ENCODE measurements at places on chromosomes 4 and X. TPM values are rescaled to one million over a fixed set of nuclear protein-coding genes. Genes with fewer than 3 reads are reported as not detected.

DNA sequence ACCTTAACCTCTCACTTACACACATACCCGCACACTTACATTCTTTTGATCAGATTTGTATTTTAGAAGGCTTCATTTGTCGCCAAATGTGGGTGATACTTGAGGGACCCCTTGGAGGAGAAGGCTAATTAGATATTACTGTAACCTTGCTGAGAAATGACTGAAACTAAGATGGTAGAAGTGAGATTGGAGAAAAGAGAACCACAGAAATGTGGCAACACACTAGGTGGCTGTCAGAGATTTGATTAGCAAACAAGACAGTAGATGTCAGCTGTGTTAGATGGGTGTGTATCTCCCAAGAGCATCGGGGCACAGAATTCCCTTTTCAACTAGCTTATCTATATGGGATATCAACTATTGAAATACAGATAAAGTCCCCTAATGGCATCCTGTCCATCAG is 149.3 kb upstream of the FABP2 start:
- no peak for DNase-seq
- H3K4me3 ChIP-seq, result no peak overlapping the region
- no peaks in the 10 kb centered on the region for H3K27me3 ChIP-seq

DNA sequence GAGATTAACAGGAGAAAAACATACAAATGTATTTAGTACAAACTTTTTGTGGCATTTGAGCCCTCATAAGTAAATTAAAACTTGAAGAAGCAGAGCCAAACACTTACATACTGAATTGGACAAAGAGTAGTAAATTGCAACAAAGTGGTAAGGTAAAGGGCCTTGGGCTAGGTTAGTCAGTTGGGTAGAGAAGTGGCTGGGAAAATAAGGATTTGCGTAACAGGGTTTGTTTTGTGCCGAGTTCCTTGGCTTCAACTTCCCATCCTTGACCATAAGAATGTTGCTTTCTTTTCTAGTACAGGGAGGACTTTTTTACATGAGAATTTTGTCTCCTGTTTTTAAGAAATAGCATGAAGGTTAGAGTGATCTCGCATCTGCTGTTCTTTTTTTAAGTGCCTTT is 33.3 kb upstream of the DSPP start:
- H3K36me3 ChIP-seq, result no peaks in the 10 kb centered on the region
- no peak overlapping the region for H3K27ac ChIP-seq
- DNase-seq, result no peak
- no peak overlapping the region for H3K4me3 ChIP-seq

DNA sequence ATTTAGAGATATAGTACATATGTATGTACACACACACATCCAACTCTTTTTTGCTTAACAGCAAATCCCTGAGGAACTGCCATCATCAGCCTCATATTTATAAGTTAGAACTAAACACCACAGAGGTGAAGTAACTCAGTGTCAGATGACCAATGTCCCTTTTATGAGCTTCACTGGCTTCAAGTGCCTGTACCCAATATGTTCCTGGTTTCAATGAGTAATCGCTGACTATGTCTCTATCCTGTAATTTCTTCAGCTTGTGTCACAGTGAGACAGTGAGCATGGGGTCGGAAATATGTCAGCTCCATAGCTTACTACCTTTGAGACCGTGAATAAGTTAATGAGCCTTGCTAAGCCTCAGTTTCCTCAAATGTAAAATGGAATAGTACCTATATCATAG is 136.2 kb upstream of the RASGEF1B start:
- H3K4me3 ChIP-seq, result no peak overlapping the region
- no peaks in the 10 kb centered on the region for H3K36me3 ChIP-seq
- DNase-seq, result no peak
- no peaks in the 10 kb centered on the region for H3K4me1 ChIP-seq

DNA sequence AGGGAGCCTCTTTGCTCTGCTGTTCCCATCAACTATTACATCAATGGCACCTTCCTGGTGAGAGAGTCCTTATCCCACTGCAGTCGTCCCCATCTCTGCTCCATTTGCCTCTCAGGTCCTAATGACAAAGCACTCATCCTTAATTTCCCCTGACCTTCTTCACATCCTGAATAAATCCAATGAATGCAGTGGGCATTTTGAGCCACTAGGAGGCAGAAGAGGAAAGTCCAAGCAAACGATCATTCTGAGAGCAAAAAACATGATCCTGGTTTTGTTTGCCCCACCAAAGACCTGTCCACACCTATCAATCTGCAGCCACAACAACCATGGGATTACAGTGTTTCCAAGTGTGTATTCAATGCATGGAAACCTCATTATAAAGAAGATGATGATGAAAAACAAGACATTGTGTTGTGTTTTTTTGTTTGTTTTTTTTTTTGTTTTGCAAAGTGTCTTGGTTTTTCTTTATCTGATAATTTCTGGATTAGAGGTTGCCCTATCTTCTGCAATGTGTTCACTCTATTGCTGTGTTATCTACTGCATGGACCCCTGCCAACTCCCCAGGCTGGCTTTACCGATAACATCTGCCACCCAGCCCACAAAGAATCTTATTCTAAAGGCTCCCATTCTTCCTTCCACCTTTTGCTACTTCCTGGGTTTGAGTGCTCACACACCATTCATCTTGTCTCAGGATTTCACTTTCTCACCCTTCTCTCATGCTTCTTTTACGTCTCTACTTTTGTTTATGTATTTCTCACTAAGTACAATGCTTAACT is 207.2 kb downstream of the NLGN4X start:
- H3K4me3 ChIP-seq, result no peak overlapping the region
- DNase-seq, result no peak
- H3K27ac ChIP-seq, result no peak overlapping the region

- no peak overlapping the region for H3K27ac ChIP-seq
- DNase-seq, result no peak
- H3K36me3 ChIP-seq, result no peaks in the 10 kb centered on the region
- H3K4me1 ChIP-seq, result no peaks in the 10 kb centered on the region
Measured at GRCh38 chrX:44935640-44936039, 62.7 kb downstream of the KDM6A start.

GRCh38 chr4:21678711-21679110 is 269.9 kb downstream of the KCNIP4 start:
- H3K27me3 ChIP-seq, result peaks cover 3% of the 10 kb centered on the region
- no peaks in the 10 kb centered on the region for H3K36me3 ChIP-seq
- H3K27ac ChIP-seq, result no peak overlapping the region

- no peak for DNase-seq
- H3K4me3 ChIP-seq, result no peak overlapping the region
- no peaks in the 10 kb centered on the region for H3K27me3 ChIP-seq
- no peaks in the 10 kb centered on the region for H3K36me3 ChIP-seq
- peak overlapping the region; percentile 59 for H3K27ac ChIP-seq
- peaks cover 36% of the 10 kb centered on the region for H3K4me1 ChIP-seq
Measured at GRCh38 chr4:100988876-100989275, 358.4 kb downstream of the PPP3CA start.

DNA sequence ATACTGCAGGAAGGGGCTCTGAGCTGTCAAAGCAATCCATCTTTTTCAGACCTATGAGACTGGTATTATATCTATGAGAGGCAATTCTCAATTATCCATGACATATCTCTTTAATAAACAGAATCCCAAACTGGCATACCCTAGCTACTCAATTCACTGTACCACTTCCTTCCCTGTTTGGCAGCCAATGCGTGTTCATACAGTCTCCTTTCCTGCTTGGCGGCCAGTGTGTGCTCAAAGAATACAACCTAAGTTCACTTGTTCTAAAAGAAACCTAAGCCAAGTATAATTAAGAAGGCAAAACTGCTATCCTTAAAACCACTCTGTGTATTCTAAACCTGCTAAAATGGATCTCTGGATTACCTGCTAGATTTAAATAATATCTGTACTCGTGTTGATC is 38.3 kb downstream of the ARHGEF9 start:
- peaks cover 67% of the 10 kb centered on the region for H3K4me1 ChIP-seq
- no peaks in the 10 kb centered on the region for H3K36me3 ChIP-seq
- no peak for DNase-seq
- no peaks in the 10 kb centered on the region for H3K27me3 ChIP-seq
- no peak overlapping the region for H3K4me3 ChIP-seq

DNA sequence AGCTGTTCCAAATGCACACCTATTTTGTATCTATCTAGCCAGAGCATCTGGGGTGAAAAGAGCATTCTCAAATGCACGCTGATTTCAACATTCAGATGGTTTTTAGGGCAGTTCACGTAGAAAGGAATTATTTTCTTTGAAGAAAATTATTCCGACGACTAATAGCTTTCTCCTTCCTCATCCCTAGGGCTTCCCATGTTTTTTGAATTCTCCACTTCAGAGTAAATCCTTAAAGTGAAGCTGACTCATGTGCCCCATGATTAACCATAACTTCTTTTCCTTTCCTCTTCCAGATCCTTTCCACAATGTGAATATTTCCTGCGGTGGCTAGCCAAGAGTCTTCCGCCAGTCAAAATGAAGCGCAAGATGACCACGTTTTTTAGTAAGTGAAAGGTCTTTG is 86.7 kb upstream of the PDHA1 start:
- no peak overlapping the region for H3K4me3 ChIP-seq
- no peaks in the 10 kb centered on the region for H3K4me1 ChIP-seq
- H3K27me3 ChIP-seq, result peaks cover 4% of the 10 kb centered on the region
- no peak overlapping the region for H3K27ac ChIP-seq
- no peak for DNase-seq

GRCh38 chr4:65670331-65671031 is at the start of gene EPHA5:
Gene EPHA5 (minus strand): TSS chr4:65670489. CDS start chr4:65669742, 747 bp downstream.
- H3K4me3 ChIP-seq, result peak within 1 kb of the TSS; percentile 95
- H3K27ac ChIP-seq, result peak within 1 kb of the TSS; percentile 97
- peaks cover 53% of the 10 kb centered on the region for H3K4me1 ChIP-seq
- peaks cover 16% of the 10 kb centered on the region for H3K36me3 ChIP-seq
- H3K27me3 ChIP-seq, result no peaks in the 10 kb centered on the region

DNA sequence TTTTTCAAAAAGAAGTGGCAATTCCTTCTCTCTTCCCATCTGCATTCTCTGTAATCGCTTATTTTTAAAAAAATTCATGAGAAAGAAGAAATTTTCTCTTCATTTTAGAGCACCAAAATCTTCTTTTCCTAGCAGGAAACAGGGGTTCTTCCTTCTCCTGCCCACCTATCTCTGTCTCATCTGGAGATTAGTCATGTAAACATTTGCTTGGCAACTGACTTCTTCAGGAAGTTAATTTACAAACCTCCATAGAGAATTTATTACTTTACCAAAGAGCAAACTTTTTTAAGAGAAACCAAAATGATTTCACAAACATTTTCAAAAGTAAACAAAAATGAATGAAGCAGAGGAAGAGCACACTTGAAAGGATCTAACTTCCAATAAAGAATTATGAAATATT is 13.5 kb downstream of the TTC29 start:
- H3K4me1 ChIP-seq, result no peaks in the 10 kb centered on the region
- H3K27me3 ChIP-seq, result peaks cover 52% of the 10 kb centered on the region
- DNase-seq, result no peak
- H3K36me3 ChIP-seq, result no peaks in the 10 kb centered on the region
- no peak overlapping the region for H3K4me3 ChIP-seq

- H3K36me3 ChIP-seq, result no peaks in the 10 kb centered on the region
- no peak overlapping the region for H3K27ac ChIP-seq
- H3K27me3 ChIP-seq, result peaks cover 7% of the 10 kb centered on the region
- DNase-seq, result no peak
Measured at GRCh38 chrX:69195192-69195591, 29.9 kb upstream of the PJA1 start.

DNA sequence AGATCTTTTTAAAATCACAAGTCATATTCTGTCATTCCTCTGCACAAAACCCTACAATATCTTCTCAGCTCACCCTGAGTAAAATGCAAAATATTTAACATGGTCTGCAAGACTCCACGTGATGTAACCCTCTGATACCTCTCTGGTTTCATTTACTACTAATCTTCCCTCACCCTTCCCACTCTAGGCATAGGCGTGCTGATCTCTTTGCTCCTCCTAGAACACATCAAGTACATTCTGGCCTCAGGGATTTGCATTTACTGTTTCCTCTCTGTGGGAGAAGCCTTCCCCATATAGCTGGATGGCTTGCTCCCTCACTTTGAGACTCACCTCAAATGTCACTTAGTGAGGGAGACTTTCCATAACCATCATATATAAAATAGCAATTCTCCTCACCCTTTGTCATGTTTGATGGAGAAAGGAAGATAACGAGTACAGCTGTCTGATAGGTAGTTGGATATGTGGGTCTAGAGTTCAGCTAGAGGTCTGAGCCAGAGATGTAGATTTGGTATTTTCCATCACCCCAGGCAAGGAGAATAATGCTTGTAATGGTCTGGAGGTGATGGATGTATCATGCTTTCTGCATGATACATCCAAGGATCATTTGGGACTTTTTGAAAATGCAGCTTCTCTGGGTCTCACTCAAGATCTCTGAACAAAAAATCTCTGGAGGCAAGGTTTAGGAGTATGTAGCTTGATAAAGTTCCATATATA is 123.9 kb upstream of the VAMP7 start:
- H3K27ac ChIP-seq, result no peak overlapping the region
- no peak overlapping the region for H3K4me3 ChIP-seq
- H3K36me3 ChIP-seq, result no peaks in the 10 kb centered on the region

DNA sequence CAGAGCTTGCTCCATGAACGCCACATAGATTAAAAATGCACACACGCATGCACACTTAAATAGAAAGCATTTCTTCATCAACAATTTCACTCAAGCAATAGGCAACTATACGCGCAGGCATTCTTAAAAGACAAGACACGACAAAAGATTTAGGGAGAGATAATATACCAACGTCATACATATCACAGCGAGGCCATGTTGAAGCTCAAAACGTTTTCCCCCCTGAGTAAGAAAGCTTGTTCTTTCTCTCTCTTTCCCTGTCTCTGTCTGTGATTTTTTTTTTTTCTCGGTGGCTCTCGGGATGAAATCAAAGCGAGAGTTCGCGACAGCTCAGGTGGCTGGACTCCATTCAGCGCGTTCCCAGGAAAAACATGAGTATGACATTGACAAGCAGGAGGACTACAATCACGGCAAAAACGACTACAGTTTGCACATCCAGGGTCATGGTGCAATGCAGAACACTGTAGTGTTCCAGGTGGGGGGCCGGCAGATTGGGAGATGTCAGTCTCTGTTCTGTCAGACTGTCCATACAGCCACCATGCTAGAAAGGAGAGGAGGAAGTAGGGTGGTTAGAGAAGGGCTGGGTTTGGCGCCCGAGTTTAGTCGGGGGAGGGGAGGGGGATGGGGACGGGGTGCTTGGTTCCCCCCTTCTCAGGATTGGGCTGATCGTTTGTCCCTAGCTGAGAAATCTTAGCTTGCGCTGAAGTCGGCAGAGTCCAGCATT is 30.7 kb downstream of the ARHGEF9 start:
- no peaks in the 10 kb centered on the region for H3K27me3 ChIP-seq
- H3K36me3 ChIP-seq, result no peaks in the 10 kb centered on the region
- H3K4me1 ChIP-seq, result peaks cover 44% of the 10 kb centered on the region

DNA sequence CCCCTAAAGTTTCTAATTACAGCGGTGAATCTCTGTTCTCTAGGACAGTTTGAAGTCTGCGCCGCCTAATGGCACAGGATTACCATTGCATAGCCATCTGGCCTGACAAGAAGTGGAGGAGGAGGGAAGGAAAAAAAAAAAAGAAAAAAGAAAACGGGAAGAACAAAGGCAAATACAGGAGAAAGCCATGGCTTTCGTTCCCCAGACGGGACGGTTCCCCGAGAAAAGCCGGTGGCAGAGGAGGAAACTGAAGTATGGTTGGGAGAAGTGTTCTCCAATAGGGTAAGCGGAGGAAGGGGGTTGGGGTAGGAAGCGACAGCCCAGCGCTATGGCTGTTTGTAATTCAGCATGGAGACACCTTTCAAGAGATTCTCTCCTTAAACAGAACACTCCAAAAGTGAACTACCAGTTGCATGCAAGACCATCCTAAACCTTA is 80.8 kb downstream of the HMGN5 start:
- peaks cover 15% of the 10 kb centered on the region for H3K27me3 ChIP-seq
- DNase-seq, result no peak
- peak overlapping the region; percentile 89 for H3K4me3 ChIP-seq
- peaks cover 8% of the 10 kb centered on the region for H3K4me1 ChIP-seq
- H3K27ac ChIP-seq, result peak overlapping the region; percentile 84
- H3K36me3 ChIP-seq, result no peaks in the 10 kb centered on the region

Gene ZNF732
- 0.31 TPM for total RNA-seq

Gene FAM47A
- not detected for total RNA-seq

Gene CNGA1
- total RNA-seq, result not detected

Gene MAGEC2
- not detected for total RNA-seq

Gene AADAT
- 10.7 TPM for total RNA-seq

Gene MAGEB16
- not detected for total RNA-seq

Gene ARHGEF38
- not detected for total RNA-seq
